ENCODE measurements at places on chromosomes 2 and 18.
A peak's percentile ranks its signal among the peaks of the same experiment; 100 is the strongest.

DNA sequence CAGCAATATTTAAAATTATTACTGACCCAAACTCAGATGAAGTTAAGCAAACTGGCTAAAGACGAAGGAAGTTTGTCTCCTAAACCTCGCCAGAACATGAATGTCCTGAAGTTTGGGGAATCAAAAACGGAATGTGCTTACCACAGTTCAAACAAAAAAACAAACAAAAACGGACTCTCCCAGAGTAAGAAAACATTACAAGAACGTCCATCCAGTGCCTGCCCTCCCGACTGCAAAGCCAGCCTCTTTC is 1.1 kb downstream of the KANSL1L start:
- DNase-seq, result no peak

- DNase-seq, result no peak
These were observed 40.2 kb upstream of the TGIF1 start for GRCh38 chr18:3409811-3410210.

- no peak for DNase-seq
These were observed 15.3 kb downstream of the PELI1 start for GRCh38 chr2:64128943-64129391.

- no peak for DNase-seq
These were observed 77.9 kb downstream of the CABLES1 start for GRCh38 chr18:23213200-23213599.

GRCh38 chr2:3102922-3103569 is 274.6 kb downstream of the EIPR1 start:
- DNase-seq, result no peak

DNA sequence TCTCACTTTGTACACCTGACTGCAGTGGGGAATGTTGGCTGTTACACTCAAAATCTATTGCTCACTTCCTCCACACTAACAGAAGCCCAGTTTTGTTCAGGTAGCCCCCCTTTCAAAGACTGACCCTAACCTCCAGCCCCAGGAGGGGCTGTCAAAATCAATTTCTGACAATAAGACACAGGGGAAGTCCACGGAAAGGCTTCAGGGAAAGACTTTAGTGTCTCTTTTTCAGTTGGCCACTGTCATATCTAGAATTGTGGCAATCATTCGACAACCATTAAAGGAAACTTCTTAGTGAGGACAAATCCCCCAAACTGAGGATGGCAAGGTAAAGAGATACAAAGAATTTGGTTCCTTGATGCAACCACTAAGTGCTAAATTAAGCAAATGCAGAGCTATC is 59.0 kb downstream of the BARD1 start:
- no peak for DNase-seq

GRCh38 chr18:70536370-70537062 is 247.7 kb downstream of the SOCS6 start:
- no peak for DNase-seq

DNA sequence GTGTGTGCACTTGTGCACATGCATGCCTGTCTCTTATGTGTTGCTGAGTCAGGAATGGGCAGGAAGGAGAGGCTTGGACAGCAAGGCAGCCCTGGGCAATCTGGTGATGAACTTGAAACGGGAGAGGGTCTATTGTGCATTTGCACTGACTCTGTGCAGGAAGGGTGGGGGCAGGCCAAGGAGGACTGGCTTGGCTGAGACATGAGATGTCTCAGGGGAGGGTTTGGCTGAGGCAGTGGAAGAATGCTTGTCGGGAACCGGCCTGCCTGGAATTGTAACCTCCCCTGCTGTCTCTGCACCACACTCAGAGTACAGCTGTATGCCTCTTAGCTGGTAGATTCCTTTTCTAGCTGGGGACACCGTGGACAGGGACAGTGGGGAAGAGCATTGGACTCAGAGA is 176.1 kb upstream of the TNP1 start:
- DNase-seq, result peak; percentile 28

GRCh38 chr2:59195851-59196250 is 954.7 kb upstream of the FANCL start:
- no peak for DNase-seq

DNA sequence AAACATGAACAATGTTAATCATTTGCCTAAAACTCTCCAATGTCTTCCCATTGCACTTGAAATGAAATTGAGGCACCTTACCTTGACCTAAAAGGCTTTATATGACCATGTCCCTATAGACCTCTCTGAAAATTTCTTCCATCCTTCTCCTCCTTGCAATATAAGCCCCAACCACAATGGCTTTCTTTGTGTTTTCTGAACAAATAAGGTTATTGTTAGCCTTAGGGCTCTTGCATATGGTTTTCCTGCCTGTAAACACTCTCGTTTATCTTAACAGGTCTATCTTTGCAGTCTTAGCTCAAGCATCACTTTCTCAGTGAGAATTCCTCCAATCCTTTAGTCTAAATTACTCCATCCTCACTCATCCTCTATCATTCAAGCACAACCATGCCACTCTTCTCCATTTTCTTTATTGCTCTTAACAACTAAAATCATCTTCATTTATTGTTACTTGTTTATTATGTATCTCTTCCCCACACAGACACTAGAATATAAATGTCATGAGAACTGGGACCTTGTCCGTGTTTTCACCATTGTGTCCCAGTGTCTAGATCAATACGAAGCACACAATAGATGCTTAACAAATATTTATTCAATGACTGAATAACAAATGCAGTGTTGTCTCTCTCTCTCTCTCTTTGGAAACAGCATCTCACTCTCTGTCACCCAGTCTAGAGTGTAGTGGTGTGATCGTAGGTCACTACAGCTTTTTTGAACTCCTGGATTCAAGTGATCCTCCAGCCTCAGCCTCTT is 129.3 kb downstream of the RDH14 start:
- DNase-seq, result no peak

DNA sequence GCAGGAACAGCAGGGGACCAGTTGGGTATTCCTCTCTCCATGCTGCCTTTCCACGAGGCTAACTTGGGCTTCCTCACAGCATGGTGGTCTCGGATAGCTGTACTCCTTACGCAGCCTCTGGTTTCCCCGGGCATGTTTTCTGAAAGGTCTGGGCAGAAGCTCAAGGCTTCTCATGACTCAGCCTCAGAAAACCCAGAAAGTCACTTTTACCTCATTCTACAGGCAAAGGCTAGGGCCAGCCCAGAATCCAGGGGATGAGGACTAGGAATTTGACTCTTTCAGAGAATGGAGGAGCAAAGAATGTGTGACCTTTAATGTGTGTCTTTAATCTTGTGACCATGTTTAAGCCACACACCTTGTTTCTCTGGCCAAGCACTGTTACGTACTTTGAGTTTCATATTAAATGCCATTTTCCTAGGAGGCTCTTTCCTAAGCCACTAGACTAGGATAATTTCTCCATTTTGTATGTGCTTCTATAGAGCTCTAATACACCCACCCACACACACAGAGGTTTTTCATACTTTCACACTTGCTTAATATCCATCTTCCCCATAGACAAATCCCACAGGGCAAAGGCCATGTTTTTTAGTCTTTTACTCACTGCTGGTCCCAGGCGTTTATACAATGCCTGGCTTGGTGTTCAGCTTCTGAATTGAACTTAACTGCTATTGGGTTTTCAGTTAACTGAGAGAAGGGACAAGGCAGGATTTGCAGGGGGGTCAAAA is 77.3 kb downstream of the LONRF2 start:
- DNase-seq, result peak; percentile 64

DNA sequence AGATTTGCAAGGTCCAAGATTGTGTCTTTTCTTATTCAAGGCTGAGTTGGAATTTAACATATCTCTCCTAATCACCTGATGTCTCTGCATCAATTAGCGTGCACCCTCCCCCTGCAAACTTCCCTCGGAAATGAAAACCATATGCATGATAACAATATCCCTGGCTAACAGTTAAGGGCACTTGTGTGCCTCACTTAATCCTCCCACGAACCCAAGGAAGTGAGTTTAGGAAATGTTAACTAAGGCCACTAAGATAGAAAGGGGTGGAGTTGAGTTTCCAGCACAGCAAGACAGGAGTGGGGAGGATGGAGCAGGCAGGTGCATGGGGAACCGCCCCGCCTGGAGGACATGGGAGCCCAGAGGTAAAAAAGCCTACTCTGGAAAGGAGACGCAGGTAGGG is 52.4 kb upstream of the PTMA start:
- no peak for DNase-seq

GRCh38 chr2:231299267-231299666 is 96.2 kb upstream of the B3GNT7 start:
- DNase-seq, result no peak

DNA sequence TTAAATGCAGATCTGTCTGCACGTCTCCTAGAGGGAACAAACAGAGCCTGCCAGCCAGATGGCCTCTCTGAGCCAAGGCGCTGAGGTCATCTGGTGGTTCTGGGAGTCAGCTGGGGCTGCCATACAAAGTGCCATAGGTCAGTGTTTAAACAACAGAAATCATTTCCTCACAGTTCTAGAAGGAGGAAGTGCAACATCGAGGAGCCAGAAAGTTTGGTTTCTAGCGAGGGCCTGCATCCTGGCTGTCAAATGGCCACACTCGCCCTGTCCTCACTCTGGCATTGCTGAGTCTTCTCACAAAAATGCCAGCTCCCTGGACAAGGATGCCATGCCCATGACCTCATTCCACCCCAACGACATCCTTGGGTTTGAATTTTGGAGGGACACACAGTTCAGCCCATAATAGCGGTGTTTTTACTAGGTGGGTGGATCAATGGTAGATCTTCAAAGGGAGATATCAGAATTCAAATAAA is 59.6 kb downstream of the MYT1L start:
- peak; percentile 15 for DNase-seq

DNA sequence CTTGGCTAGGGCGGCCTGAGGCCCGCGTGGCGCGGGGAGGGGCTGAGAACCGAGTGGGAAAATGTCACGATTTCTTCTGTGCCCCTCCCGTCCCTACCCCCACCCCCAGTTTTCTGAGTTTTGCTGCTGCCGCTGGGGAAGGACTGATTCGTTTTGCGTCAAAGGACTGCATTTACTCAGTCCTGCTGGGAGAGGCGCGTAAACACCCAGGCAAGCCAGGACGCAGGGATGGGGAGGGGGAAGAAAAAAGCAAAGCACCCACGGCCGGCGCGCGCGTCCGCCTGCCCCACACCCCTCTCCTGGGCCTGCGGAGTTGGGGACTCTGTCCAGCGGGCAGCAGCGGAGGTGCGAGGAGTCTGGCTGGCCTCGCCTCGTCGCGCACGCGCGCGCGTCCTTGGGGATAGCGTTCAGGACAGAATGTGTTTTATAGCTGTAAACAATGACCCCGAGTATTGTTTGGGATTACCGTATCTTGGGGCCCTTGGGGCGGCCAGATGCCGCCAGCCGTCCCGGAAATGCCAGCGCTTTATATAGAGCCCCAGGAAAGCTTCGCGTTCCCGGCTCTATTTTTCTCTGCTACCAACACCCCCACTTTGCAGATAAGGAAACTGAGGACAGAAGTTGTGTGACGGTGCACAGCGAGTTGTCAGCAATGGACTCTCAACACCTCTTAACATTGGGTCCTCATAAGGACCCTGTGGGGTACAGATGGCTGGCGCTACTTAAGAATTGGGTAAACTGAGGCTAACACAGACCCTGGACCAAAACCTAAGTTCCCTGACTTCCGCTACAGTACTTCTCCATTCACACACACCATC is 1.7 kb upstream of the FOSL2 start:
- DNase-seq, result peak; percentile 96

- no peak for DNase-seq
These were observed 4.7 kb upstream of the ZNF516 start for GRCh38 chr18:76499637-76500340.

DNA sequence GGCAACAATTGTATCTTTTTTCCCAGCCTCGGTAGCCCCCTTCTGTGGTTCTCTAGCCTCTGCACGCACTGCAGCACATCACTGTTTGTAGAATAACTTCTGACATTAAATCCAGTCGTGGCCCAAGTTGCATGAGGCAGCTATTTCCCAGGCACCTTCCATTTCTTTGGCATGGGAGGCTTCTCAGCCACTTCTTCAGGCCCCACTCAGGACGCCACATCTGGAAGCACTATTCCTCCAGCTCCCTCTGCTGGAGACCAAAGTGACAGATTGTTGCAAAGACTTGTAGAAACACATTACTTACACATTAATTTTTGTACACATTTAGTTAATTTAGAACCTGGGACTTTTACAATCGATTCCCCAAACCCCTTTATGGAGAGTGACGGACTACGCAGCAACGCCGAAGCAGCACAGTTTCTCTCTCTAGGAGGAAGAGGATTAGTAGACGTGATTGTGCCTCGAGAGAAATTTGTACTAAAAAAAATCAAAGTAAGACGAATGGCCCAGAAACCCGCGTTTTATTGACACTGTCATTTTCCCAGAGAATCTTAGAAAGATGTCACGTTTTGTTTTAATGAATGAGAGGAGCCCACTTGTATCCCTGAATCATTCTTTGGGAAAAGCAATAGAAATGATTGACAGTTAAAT is 57.8 kb upstream of the RGPD5 start:
- DNase-seq, result peak; percentile 70

DNA sequence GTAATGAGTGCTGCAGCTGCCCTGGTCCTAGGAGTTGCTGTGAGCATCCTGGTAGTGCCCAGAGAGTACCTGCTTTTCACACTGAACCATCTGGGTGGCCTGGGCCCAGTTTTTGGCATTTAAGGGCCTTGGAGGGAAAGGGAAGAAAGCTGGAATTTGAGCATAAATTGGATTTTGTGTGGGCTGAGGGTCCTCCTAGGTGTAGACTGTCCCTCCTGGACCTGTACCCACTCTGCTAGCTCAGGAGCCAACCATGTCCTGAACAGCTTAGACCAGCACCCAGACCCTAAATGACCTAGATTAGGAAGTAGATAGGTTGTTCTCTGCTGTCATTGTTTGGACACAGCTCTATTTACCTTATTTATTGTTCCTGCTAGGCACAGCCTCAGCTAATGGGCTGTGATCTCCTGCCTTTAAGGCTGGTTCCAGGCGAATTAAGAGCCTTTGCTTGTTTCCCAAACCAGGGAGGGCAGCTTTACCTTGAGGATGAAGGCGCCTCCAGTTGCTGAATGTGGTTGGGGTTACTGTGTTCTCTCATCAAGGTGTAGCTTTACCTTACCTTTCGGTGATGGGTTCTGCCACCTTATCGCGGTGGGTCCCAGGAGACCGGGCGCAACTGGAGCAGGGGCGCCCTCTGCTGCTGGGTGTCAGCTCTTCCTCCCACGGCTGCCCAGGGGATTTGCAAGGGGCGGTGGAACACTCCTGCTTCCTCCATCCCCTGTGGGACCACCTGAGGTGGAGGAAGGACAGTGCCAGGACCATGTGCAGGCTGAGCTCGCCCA is 34.4 kb downstream of the ITGA6 start:
- DNase-seq, result peak; percentile 25

GRCh38 chr2:234444242-234444730 is 52.6 kb downstream of the ARL4C start:
- peak; percentile 39 for DNase-seq

GRCh38 chr18:23450022-23450421 is 3.1 kb upstream of the RIOK3 start:
- DNase-seq, result no peak

- no peak for DNase-seq
These were observed 50.4 kb downstream of the AP1S3 start for GRCh38 chr2:223786943-223787342.

DNA sequence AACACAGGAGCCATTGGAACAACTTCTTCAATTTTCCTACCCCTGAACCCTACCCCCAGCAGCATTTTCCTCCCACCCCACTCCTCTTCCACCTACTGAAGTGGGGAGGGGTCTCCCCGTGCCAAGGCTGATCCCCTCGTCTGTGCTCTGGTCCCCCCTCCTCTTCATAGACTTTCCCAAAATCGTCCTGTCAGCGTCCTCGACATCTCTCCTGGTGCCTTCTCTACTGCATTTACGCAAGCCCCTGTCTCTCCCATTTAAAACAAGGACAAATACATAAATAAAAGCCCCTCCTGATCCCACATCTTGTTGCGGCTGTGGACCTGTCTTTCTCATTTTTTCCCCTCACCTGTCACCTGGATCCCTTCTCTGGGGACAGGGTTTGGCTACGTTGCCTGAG is 42.2 kb downstream of the EMX1 start:
- DNase-seq, result no peak

GRCh38 chr2:133523406-133523805 is 44.9 kb downstream of the NCKAP5 start:
- no peak for DNase-seq

All from fibroblast of skin of right biceps (primary cell).